H4 (cell line): ENCODE measurements at places on chromosomes 6 and 20.

- DNase-seq = no peak
These were observed 157.0 kb downstream of the GJA1 start for GRCh38 chr6:121592261-121592935.

GRCh38 chr6:158707120-158707820 is 57.4 kb downstream of the SYTL3 start:
- DNase-seq = no peak

DNA sequence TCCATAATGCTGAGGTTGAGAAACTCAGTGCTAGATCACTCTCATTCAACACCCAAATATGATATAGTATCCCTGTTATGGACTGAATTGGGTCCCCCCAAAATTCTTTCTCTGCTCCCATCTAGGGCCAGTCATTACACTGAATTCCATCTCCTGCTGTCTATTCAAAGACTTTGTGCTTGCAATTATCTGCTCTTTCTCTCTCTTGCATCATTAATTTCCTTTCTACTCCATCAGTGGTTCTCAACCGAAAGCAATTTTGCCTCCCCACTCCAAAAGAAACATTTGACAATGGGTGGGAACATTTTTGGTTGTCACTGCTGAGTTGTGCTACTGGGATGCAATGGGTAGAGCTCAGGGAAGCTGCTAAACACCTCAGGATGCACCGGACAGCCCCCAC is 271.5 kb upstream of the CDYL start:
- no peak for DNase-seq

DNA sequence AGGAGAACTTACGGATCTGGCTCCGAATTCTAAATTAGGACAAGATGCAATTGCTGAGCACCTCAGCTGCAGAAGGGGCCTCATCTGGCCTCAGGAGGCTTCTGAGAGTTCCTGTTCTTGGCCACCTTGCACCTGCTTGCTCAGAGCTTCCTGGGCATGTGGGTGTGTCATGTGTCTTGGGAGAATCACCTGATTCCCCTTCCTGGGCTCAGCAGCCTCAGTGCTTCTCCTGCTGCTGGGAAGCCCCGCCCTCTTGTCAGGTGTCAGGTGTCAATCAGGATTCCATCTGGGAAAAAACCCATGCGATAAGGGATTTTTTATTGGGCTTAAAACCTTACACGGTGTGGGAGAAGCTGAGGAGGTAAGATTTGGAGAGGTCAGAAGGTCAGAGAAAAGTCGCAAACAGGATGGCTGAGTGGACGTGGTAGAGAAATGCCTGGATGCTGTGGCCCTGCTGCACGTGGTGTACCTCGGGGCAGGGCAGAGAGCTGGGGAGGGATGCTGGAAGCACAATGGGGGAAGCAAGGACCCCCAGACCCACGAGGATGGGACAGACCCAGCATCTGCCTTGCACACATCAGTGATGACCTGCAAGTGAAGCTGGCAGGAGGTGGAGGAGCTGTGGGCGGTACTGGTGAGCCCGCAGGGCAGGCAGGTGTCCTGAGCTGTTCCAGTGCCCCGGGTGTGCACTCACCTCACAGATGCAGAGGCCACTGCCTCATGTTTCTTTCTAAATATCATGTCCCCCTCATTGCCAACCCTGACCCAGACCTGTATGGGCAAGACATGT is 170.8 kb downstream of the CDH4 start:
- DNase-seq = no peak

DNA sequence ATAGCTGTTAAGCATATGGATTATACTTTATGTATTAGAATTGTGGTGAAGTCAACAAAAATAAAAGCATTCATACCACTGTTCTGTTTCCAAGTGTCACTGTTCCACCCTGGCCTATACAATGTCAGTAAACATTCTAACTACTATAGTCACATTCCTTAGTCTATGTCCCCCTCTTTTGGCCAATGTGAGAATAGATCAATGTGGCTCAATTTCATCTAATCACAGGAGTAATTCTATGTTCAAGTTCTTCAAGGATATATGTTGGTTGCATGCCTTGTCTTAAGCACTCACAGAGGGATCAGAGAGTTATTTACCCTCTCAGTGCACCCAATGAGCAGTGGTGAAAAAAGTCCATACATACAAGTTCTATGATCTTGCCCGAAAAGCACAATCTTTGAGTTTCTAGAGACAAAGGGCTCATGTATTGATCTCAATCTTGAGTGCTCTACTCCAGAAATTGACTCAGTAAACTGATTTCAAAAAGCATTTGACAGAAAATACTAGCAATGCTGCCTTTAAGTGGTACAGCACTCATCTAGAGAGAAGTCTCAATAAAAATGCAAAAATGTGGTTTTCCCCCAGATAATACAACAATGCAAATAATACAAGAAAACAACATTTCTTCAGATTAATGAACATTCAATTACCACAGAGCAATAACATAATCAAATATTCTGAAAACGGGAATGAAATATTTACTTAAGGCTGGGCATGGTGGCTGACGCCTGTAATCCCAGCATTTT is 16.5 kb downstream of the SMLR1 start:
- peak; percentile 28 for DNase-seq

- DNase-seq = no peak
These were observed 12.6 kb downstream of the HCK start for GRCh38 chr20:32064667-32065066.

- DNase-seq = no peak
These were observed 393.8 kb upstream of the IMPG1 start for GRCh38 chr6:76466286-76466685.

- no peak for DNase-seq
These were observed 942.1 kb upstream of the EPHA7 start for GRCh38 chr6:94361304-94362060.

GRCh38 chr6:108464418-108465097 is 96.2 kb upstream of the FOXO3 start:
- DNase-seq = no peak

DNA sequence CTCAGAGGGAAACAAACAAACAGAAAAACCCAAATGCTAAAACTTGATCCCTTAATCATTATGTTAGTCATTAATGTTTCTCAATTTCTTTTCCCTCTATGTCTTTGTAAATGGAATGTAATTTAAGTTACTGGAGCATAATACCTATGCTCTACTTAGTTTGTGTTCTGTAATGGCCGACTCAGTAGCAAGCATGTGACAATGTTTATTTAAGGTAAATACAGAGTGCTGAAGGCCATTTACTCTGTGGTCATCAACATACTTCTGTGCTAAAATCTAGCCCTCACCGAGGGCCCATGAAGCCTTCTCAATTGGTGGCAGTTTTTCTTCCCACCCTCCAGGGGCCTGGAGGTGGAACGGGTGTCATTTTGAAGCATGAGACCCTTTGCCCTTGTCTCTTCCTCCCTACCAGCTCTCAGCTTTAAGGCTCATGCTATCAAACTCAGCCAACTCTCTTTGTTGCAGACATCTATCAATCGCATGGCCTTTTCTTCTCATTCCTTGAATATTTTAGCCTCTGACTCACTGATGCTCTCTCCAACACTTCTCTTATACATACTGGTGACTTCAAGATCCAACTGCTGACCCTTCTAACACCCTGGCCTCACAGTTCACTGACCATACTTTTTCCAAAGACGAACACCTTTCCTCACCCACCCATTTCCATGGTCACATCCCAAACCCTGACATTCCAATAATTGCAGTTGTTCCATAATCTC is 48.2 kb downstream of the STX7 start:
- no peak for DNase-seq

DNA sequence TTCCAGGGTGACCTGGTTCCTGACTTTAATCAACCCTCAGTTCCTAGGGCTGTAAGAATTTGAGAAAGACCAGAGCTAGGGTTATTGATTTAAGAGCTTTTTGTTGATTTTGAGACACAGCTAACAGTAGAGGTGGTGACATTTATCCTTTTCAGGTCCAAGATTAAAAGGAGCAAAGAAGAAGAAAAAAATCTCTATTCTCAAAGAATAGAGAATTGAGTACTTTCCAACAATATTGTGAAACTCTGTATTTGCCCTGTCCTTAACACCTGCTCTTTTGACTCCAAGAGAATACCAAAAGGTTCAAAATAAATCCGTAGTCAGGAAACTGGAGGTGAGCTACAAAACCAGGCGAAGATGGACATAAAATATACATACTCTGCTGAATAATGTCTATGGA is 7.3 kb downstream of the PAQR8 start:
- no peak for DNase-seq

- no peak for DNase-seq
These were observed 30.0 kb upstream of the RALY start for GRCh38 chr20:33963751-33964150.

GRCh38 chr20:46934746-46935287 is 40.2 kb downstream of the EYA2 start:
- no peak for DNase-seq

GRCh38 chr6:55943329-55943728 is 67.9 kb upstream of the BMP5 start:
- DNase-seq = no peak

DNA sequence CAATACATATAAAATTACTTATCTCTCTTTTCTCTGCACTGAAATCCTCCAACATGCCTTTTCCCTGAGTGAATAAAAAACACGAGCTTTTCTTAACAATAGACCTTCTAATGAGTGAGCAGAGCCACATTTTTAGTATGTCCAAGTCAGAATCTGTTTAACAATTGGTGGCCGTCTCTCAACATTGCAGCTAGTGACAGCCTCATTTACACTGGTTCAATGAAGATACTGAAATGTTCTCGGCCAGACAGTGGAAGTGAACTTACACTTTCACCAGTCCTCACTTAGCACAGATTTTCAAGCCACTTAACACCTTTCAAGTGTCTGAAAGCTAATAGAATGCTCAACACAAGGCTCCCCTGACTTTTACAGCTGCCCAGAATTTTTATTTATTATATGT is 767.1 kb downstream of the KIF16B start:
- DNase-seq = no peak

GRCh38 chr6:76250666-76251065 is 178.2 kb upstream of the IMPG1 start:
- no peak for DNase-seq

DNA sequence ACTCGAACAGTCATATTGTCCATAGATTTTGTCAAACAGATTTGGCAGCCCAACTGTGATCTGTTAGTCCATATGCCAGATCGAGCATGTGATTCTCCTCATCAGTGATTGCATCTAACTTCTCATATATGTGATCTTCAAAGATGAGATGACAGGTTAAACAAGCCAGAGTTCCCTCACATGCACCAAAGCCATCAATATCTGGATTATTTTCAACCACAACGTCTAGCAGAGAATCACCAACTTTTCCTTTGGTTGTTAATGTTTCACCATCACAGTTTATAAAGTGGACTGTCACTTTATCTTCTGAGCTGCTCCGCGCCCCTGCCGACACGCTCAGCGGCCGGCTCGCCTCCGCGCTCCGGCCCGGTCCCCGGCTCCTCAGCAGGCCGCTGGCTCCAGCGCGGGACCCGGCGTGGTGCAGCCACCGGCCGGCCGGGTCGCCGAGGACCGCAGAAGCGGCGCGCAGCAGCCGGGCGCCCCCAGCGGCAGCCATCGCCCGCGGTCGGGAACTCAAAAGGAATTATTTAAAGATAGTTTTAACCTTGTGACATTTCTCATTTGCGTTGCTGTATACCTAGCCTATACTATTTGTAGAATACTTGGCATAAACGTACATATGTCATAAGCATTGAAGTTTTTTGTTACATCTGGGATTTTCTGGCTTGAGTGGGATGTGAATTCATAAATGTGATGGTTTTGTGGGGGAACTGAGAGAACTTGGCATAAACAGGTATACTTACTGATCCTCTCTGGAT is 40.1 kb upstream of the DYNLRB1 start:
- no peak for DNase-seq

- peak; percentile 91 for DNase-seq
These were observed 37.1 kb upstream of the NCOA3 start for GRCh38 chr20:47464380-47465101.

DNA sequence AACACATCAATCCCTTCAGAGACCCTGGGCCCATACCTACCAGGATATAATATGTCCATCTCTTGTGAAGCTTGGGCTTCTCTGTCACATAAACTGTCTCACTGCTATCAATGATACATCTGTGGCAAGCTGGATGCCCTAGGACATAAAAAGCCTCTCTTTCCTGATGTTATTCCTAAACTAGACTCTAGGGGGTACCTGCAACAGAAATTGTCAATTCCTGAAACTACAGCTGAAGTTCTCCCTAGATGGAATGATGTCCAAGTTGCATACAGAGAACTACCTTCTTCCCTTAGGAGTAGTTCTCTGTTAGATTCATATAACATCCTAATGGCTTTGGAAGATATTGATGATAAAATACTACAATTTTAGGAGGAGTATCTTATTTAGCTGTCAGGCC is 35.8 kb downstream of the TBX18 start:
- peak; percentile 5 for DNase-seq
